ENCODE measurements at places on chromosomes 2 and 18. TPM values are rescaled to one million over a fixed set of nuclear protein-coding genes. Genes with fewer than 3 reads are reported as not detected.

The STPG4 gene
- total RNA-seq = not detected

The CTAGE1 gene
- not detected for total RNA-seq

The FBXO15 gene
- 0.55 TPM for total RNA-seq

The CFC1 gene
- not detected for total RNA-seq

The IL36RN gene
- not detected for total RNA-seq

The GALNT5 gene
- not detected for total RNA-seq

The SFTPB gene
- not detected for total RNA-seq

The GPR45 gene
- not detected for total RNA-seq

The MEP1B gene
- not detected for total RNA-seq

The MAP3K20 gene
- 14.1 TPM for total RNA-seq

The RFTN2 gene
- total RNA-seq = not detected

DNA sequence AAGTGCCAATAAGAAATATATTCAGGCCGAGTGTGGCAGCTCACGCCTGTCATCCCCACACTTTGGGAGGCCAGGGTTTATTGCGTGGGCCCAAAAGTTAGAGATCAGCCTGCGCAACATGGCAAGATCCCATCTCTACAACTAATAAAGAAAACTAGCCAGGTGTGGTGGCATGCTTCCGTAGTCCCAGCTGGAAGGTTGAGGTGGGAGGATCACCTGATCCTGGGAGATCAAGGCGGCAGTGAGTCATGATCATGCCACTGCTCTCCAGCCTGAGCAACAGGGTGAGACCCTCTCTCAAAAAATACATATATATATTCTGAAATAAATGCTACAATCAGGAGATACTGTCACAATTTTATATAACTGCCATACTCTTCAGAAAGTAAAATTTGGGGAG is 1604.8 kb upstream of the NXPH2 start:
- no peaks in the 10 kb centered on the region for H3K36me3 ChIP-seq
- no peaks in the 10 kb centered on the region for H3K4me1 ChIP-seq
- no peak overlapping the region for H3K4me3 ChIP-seq

GRCh38 chr18:24271381-24272228 is 126.0 kb downstream of the OSBPL1A start:
- no peak overlapping the region for H3K4me3 ChIP-seq
- no peaks in the 10 kb centered on the region for H3K36me3 ChIP-seq
- peaks cover 5% of the 10 kb centered on the region for H3K27me3 ChIP-seq
- no peak overlapping the region for H3K27ac ChIP-seq
- no peaks in the 10 kb centered on the region for H3K4me1 ChIP-seq
- no peak for DNase-seq

DNA sequence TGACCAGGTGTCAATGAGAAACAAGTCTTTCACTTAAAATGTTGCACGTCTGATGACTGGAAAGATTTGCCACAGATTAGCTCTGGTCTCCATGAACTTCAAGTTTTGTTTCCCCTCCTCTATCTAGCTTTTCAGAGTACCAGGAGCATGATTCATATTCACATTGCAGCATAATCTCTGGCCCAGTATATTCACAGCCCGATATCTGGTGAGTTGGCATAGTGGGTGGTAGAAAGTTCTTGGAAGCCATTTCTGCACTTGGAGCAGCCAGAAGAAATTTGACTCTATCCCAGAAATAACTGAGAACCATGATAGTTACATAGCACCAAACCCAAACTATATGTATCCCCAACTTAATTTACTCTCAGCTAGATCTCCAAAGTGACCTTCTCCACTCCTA is 503.9 kb downstream of the PID1 start:
- no peak for DNase-seq
- no peak overlapping the region for H3K4me3 ChIP-seq
- no peaks in the 10 kb centered on the region for H3K4me1 ChIP-seq
- H3K36me3 ChIP-seq = no peaks in the 10 kb centered on the region
- no peak overlapping the region for H3K27ac ChIP-seq

DNA sequence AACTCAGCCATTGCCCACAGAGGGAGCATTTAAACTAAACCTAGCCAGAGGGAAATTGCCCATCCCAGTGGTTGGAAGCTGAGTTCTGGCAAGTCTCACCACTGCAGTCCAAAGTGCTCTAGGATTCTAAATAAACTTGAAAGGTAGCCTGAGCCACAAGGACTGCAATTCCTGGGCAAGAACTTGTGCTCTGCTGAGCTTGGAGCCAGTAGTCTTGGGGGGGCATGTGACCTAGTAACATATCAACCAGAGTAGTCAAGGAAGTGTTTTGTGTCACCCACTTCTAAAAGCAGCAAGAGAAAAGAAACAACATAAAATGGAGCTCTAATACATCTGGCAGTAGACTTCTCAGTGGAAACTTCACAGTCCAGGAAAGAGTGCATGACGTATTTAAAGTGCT is 167.0 kb downstream of the PTH2R start:
- no peaks in the 10 kb centered on the region for H3K4me1 ChIP-seq
- no peaks in the 10 kb centered on the region for H3K36me3 ChIP-seq
- no peaks in the 10 kb centered on the region for H3K27me3 ChIP-seq
- no peak overlapping the region for H3K4me3 ChIP-seq
- no peak for DNase-seq
- H3K27ac ChIP-seq = no peak overlapping the region

- no peaks in the 10 kb centered on the region for H3K4me1 ChIP-seq
- no peak overlapping the region for H3K4me3 ChIP-seq
- DNase-seq = no peak
- no peaks in the 10 kb centered on the region for H3K27me3 ChIP-seq
- no peak overlapping the region for H3K27ac ChIP-seq
These were observed 32.2 kb upstream of the REL start for GRCh38 chr2:60849187-60849586.

DNA sequence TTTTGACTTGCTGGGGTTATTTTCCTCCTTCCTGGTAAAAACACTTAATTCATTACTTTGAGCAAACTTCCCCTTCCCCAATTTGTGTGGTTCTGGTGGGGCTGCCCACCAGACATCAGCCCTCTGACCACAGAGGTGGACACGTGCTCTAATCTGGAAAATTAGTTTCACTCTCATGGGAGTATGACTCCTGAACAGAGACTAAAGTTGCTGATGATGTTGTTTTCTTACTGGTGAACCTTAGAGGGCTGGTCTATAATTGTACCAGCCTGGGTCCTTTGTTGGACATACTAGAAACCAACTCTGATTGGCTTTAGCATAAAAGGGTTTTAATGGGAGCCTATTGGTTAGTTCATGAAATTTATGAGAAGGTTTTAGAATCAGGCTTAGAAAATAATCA is 54.1 kb upstream of the ACYP2 start:
- H3K36me3 ChIP-seq = no peaks in the 10 kb centered on the region
- H3K27ac ChIP-seq = no peak overlapping the region
- no peaks in the 10 kb centered on the region for H3K4me1 ChIP-seq
- no peak overlapping the region for H3K4me3 ChIP-seq
- H3K27me3 ChIP-seq = no peaks in the 10 kb centered on the region

- no peak for DNase-seq
- H3K27me3 ChIP-seq = peaks cover 3% of the 10 kb centered on the region
- H3K27ac ChIP-seq = no peak overlapping the region
- H3K4me1 ChIP-seq = no peaks in the 10 kb centered on the region
- H3K36me3 ChIP-seq = no peaks in the 10 kb centered on the region
These were observed 96.0 kb downstream of the INHBB start for GRCh38 chr2:120441744-120442471.

DNA sequence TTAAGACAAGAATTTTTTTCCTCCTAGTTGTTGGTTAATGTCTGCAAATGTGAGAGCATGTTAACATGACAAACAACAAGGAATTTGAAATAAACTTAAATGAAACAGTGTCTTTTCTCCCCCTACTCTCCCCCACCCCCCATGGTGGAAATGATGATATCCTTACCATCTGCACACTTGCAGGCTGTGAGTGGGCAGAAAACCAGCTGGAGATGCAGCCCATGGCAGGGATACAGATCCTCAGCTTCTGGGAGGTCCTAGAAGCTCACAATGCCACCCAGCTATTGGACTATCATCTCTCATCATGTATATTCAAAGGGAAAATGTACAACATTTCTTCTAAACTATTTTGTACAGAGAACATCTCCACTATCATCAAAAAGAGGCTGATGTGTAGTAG is 196.8 kb downstream of the SLC8A1 start:
- no peak overlapping the region for H3K4me3 ChIP-seq
- H3K36me3 ChIP-seq = no peaks in the 10 kb centered on the region
- no peaks in the 10 kb centered on the region for H3K4me1 ChIP-seq
- no peak overlapping the region for H3K27ac ChIP-seq

GRCh38 chr2:31265234-31265633 is 31.3 kb downstream of the EHD3 start:
- no peak overlapping the region for H3K27ac ChIP-seq
- H3K36me3 ChIP-seq = no peaks in the 10 kb centered on the region
- DNase-seq = no peak
- H3K27me3 ChIP-seq = no peaks in the 10 kb centered on the region
- H3K4me3 ChIP-seq = no peak overlapping the region
- no peaks in the 10 kb centered on the region for H3K4me1 ChIP-seq

GRCh38 chr2:107412981-107413380 is 413.7 kb upstream of the RGPD4 start:
- H3K4me3 ChIP-seq = no peak overlapping the region
- H3K27ac ChIP-seq = no peak overlapping the region

GRCh38 chr18:8300751-8301410 is 308.4 kb upstream of the RAB12 start:
- H3K27ac ChIP-seq = no peak overlapping the region
- H3K27me3 ChIP-seq = no peaks in the 10 kb centered on the region
- DNase-seq = no peak
- H3K36me3 ChIP-seq = no peaks in the 10 kb centered on the region
- no peaks in the 10 kb centered on the region for H3K4me1 ChIP-seq

- H3K27ac ChIP-seq = no peak overlapping the region
- H3K4me1 ChIP-seq = peaks cover 34% of the 10 kb centered on the region
- no peaks in the 10 kb centered on the region for H3K36me3 ChIP-seq
- DNase-seq = no peak
- no peak overlapping the region for H3K4me3 ChIP-seq
- H3K27me3 ChIP-seq = no peaks in the 10 kb centered on the region
These were observed 73.6 kb downstream of the SPATS2L start for GRCh38 chr2:200380091-200380561.

DNA sequence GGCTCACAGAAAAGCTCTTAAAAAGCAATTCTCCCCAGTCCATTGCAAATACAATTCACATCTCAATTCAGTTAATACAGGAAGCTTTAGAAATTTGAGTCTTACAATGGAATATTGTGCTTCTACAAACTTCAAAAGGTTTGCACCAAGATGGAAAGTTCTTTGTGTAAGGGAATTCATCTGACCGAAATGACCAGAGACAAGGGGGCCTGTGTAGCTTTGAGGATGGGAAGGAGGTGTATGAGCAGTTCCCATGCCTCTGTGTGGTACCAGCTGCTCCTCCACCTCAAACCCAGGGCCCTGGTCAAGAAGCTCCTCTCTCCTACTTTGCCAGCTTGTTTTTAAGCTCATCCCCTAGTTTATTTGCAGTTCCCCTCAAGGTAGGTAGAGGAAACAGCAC is 312.8 kb upstream of the PKDCC start:
- H3K4me3 ChIP-seq = no peak overlapping the region
- no peak overlapping the region for H3K27ac ChIP-seq
- no peaks in the 10 kb centered on the region for H3K36me3 ChIP-seq
- DNase-seq = no peak
- H3K4me1 ChIP-seq = no peaks in the 10 kb centered on the region

DNA sequence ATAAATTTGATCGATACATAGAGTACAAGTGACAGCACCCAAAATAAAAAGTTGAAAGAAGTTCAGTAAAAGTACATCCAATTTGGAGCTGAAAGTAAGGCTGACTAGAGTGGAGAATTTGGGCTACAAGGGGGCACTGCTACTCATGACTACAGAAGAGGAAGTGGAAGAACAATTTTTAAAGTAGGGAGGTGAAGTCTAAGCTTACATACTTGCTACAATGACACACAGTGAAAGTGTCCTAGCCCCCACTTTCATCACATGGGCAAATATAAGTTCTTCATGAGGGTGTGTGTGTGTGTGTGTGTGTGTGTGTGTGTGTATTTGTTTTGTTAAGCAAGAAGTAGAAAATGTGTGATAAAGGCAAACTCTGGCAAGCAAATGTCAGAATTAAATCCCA is 45.7 kb downstream of the MAP3K2 start:
- H3K27me3 ChIP-seq = no peaks in the 10 kb centered on the region
- DNase-seq = no peak
- H3K36me3 ChIP-seq = peaks cover 7% of the 10 kb centered on the region
- no peak overlapping the region for H3K27ac ChIP-seq
- no peaks in the 10 kb centered on the region for H3K4me1 ChIP-seq
- H3K4me3 ChIP-seq = no peak overlapping the region

GRCh38 chr2:128727404-128727803 is 408.7 kb upstream of the HS6ST1 start:
- H3K27me3 ChIP-seq = no peaks in the 10 kb centered on the region
- no peak for DNase-seq
- H3K4me1 ChIP-seq = no peaks in the 10 kb centered on the region
- no peak overlapping the region for H3K27ac ChIP-seq
- no peaks in the 10 kb centered on the region for H3K36me3 ChIP-seq

DNA sequence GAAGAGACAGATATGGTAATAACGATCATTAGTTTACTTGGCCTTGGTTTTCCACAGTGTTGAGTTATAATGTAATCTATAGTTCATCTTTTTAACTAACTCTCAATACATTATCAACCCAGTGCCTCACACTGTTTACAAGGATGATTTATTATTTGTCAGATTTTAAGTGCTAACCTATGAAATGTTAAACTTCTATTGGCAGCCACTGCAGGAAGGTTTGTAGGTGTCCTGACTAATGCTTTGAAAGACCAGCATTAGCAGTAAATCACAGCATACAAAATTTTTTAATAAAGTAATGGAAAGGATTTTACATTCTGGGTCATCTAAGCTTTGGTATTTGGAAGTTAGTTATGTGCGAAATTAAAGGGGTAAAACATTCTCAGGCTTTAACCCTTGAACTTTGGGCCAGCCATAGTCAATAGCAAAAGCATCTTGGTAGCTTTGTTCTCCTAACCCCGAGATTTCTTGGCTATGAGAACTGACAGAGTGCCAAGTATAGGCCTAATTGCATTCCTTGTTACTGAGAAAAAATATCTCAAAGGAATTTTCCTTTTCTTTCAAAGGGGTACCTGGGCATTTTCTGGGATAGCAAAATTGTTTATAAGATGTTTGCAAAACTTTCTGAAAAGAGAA is 30.6 kb downstream of the SPATS2L start:
- no peak for DNase-seq
- no peak overlapping the region for H3K4me3 ChIP-seq
- H3K27ac ChIP-seq = no peak overlapping the region
- H3K36me3 ChIP-seq = no peaks in the 10 kb centered on the region
- H3K4me1 ChIP-seq = no peaks in the 10 kb centered on the region

GRCh38 chr2:52135235-52135634 is 1103.3 kb upstream of the NRXN1 start:
- H3K4me3 ChIP-seq = no peak overlapping the region
- no peak overlapping the region for H3K27ac ChIP-seq
- no peaks in the 10 kb centered on the region for H3K4me1 ChIP-seq

- no peak for DNase-seq
- no peaks in the 10 kb centered on the region for H3K36me3 ChIP-seq
- no peak overlapping the region for H3K27ac ChIP-seq
- no peaks in the 10 kb centered on the region for H3K27me3 ChIP-seq
- no peaks in the 10 kb centered on the region for H3K4me1 ChIP-seq
These were observed 241.9 kb downstream of the BCL11A start for GRCh38 chr2:60311524-60311923.
